ENCODE measurements at places on chromosomes 4 and X.

DNA sequence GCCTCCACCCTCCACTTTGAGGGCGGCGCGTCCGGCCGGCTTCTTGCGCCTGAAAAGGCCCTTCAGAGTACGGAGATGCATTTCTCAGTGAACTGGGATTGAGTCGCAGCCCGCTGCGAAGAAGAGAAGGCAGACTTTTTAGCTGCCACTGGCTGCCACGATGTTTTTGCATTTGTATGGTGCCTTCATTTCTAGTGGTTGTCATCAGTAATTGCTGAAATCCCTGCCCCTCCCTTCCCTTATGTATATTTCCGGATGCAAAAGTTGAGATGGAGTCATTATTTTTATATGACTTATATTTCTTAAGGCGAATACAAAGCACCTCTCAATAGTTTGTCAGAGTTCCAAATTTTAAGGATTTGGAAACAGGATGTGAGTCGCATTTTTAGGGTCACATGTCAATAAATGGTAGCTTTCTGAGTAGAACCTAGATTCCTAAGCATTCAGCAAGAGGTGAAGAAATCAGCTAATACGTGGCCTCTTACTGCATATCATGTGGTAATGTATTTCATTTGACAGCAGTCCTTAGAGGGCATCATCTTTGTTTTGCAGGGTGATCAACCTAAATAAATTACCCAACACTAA lies 658 bp downstream of the ATP6AP2 start:
- no peak for DNase-seq

GRCh38 chrX:21476909-21477308 lies 102.7 kb downstream of the CNKSR2 start:
- no peak for DNase-seq

DNA sequence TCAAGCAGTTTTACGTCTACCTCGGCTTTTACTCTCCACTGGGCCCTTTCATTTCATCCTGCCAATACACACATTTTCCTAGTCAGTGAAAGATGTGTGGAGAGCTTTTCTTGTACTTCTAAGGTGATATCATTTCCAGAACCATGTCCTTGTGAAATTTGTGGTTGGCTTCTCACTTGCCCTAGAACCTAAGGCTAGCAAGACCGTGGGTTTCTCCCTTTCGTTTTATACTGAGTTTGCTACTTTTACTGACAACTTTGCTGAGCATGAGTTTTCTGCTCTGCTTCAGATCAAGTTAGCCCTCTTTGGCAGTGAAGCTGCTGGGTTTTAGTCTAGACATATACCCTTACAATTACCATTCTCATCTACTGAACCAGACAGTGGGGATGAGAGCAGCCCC lies 95.7 kb upstream of the FRMPD4 start:
- no peak for DNase-seq

- DNase-seq = peak; percentile 81
These were observed at the start of gene EPHA5 for GRCh38 chr4:65670331-65671031. TSS of gene EPHA5 (minus strand) at chr4:65670489. CDS start at chr4:65669742, 747 bp downstream.

- DNase-seq = no peak
These were observed 236.6 kb downstream of the RASL11B start for GRCh38 chr4:53098681-53099121.

- no peak for DNase-seq
These were observed 811.6 kb downstream of the GLUD2 start for GRCh38 chrX:121858867-121859647.

GRCh38 chr4:186924723-186925122 lies 201.1 kb upstream of the FAT1 start:
- no peak for DNase-seq

DNA sequence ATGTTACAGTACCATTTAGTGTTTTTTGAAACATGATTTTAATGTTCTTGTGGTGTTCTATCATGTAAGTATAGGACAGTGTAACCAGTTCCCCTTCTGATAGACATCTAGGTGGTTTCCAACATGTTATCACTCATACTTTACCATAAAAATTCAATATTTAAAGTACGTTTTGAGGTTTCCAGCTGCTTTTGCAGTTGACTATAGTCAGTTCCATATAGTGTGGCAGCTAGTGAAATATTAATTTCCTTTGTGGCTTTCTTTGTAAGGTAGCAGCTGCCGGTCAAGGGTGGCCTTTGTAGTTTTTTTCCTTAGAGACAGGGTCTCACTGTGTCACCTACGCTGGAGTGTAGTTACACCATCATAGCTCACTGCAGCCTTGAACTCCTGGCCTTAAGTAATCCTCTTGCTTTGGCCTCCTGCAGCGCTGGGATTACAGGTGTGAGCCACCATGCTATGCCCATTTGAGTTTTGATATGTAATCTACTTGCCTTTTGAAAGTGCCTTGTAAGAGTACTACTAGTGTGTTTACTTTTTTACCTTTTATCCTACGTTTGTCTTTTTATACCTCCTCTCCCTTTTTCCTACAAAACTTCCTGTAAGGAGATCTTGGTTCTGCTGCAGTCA lies 63.0 kb downstream of the ARHGAP10 start:
- DNase-seq = no peak
